ENCODE measurements at places on chromosomes 6 and 20.

DNA sequence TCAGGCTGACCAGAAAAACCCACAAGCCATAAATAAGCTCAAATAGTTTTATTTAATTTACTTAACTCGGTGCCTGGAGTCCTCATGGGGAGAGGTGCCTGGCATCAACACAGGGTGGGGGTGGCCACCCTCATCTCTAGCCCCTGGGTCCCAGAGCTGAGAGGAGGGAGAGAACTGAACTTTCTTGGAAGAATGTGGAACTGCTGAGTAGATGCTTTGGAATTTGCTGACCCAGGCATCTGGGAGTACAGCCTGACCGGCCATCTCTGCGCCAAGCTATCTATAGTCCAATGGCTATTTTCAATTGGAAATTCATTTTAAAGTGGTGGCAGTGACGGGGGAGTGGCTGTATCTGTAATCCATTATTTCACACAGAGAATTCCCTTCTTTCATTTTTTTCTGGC lies 104.8 kb downstream of the CDH26 start:
- DNase-seq, result no peak

DNA sequence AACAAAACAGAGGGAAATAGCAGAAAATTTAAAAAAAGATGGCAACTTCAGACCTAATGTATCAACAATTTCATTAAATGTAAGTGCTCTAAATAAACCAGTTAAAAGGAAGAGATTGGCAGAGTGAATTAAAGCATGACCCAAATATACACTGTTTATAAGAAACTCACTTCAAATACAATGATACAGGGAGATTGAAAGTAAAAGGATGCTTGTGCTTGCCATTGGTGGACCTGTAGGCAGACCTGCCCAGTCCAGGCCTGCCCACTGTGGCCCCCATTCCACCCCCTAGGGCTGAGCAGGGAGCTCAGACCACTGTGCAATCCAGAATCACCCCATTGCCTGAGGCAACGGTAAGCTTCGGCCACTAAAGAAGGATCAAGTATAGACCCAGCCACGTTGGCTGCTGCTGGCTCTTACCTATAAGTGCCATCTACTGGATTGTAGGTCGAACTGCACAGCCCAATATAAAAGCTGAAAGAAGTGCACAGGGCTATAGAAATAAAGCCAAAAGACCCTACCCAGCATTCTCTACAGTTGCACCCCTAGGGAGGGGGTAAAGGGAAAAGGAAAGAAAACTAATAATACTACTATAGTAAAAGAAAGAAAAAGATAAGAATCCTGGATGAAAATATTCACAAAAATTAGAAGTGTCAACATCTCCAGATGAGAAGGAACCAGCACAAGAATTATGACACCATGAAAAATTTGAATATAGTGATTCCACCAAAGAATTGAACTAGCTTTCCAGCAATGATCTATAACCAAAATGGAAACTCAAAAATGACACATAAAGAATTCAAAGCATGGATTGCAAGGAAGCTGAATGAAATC lies 36.1 kb downstream of the PSMB1 start:
- DNase-seq, result no peak

DNA sequence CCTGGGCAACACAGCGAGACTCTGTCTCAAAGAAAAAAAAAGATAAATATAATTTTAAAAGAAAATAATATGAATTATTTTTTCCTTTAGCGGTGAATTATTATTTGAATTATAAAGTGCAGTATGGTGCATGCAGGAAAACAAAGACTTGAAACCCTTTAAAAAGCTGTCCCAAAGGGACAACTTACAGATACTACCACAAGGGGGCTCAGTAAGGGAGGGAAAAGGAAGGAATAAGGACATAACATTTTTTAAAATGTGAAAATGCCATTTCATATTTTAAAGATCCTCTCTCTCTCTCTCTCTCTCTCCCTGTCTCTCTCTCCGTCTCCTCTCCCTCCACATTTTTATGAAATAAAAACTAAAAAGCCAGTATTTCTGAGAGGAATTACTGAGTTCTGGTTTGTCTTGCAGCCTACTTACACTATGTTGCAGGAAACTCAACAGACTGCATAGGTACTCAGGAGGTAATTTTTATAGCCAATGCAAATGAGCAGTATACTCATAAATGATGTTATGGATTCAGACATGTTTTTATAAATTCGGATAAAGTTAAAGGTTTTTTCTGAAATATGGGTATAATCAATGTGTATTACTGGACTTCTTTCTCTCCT lies 455.0 kb upstream of the GJE1 start:
- no peak for DNase-seq

- no peak for DNase-seq
Observed at GRCh38 chr6:112251171-112251875, 3.0 kb downstream of the LAMA4 start.

- DNase-seq, result no peak
Observed at GRCh38 chr6:105507811-105508210, 104.9 kb upstream of the PREP start.

Measured in thoracic aorta (tissue), 2 donors.